GM10248 (cell line): ENCODE measurements at places on chromosomes 5 and 9.
A peak's percentile ranks its signal among the peaks of the same experiment; 100 is the strongest.

DNA sequence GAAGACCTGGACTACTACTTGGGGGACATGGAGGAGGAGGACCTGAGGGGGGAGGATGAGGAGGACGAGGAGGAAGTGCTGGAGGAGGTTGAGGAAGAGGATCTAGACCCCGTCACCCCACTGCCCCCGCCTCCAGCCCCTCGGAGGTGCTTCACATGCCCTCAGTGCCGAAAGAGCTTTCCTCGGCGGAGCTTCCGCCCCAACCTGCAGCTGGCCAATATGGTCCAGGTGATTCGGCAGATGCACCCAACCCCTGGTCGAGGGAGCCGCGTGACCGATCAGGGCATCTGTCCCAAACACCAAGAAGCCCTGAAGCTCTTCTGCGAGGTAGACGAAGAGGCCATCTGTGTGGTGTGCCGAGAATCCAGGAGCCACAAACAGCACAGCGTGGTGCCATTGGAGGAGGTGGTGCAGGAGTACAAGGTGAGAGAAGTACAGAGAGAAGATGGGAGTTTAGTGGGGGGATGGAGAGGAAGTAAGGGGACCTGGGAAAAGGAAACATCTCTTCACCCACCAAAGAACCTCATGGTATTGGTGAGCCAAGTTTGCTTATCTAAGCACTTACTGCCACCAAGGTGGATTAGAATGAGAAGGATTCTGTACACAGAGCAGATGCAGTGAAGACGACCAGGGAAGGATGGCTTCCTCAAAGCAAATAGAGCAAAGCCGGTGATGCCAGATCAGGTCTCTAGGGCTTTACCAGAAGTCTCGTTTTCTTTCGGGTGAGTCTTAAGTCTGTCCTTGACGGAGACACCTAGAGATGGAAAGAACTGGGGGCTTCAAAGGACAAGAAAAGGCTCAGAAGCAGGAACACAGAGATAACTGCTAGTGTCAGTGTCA lies 1.5 kb downstream of the TRIM41 start:
- DNase-seq: no peak

DNA sequence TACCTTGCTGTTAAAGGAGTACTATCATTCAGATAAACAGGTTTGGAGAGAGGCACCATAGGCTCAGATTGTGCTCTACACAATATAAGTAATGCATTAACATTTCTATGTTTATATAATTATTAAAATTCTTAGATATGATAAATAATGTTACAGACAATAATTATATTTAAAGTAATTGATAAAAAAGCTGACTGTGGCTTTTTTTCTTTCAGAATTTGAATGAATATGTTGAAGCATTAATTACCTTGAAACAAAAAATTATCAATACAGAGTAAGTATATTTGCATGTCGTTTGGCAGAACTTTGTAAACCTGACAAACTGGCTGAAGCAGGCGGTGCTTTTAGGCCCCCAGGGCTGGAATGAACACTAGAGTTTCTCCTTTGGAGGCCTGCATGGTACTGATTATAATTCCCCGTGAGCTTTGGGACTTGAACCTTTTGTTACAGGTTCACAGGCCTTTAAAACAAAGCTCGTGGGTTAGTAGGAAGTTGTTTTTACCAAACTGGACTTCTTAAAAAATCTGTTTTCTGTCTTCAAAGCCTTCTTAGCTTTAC lies 13.8 kb downstream of the ICE1 start:
- DNase-seq: no peak

DNA sequence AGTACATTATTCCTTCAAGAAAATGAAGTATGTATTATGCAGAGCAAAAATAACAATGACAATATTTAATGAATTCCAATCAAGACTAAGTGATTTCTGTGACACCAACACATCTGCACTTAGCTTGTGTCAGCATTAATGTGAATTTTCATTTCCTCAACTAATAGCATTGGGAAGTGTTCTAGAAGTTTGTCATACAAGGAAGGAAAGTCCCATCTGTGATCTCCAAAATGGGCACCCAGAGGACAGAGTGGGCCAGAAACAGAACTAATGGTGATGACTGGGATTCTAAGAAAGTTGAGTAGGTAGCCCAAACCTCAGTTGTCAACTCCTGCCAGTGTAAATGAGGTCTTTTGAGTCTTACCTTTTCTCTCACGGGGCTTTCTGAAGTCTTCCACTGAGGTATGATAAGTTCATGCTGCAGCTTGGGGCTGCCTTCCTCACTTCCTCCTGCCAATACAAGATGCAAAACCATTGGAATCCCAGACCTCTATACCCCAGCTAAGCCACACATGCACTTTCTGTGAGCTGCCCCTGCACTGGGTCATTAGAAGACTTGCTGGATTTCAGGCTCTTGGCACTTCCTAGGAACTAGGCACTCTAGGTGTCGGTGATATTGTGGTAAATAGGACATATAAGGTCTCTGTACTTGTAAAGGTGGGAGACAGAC lies 4.9 kb downstream of the ADAM19 start:
- no peak for DNase-seq

- no peak for DNase-seq
Measured at GRCh38 chr9:30459156-30459555, 1925.3 kb upstream of the ACO1 start.

- DNase-seq: no peak
Measured at GRCh38 chr5:180129291-180130190, 58.0 kb upstream of the RNF130 start.

- DNase-seq: no peak
Measured at GRCh38 chr5:122753500-122753899, 21.4 kb upstream of the SNX2 start.

- DNase-seq: no peak
Measured at GRCh38 chr9:84609779-84610178, 59.8 kb upstream of the NTRK2 start.

DNA sequence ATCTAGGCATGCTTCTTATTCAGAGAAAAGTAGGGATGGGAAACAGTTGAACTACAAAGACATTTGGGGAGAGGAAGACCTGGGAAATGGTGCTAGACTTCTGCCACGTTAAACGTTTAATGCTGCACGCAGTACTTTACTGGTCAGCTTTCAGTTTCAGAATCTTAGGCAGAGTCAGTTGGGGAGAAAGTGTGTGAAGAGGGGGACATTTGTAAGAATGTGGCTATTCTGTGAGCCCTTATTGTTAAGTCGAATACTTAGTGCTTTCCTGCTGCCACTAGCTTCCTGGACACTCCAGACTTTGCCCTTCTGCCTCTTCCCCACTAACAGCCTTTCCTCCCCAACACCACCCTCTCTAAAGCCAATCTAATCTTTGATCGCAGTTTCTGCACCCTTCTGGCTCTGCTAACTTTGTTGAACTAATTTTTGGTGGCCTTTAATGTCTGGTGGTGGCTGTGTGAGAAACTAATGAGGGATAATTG lies 6.1 kb downstream of the CYSTM1 start:
- peak; percentile 32 for DNase-seq

DNA sequence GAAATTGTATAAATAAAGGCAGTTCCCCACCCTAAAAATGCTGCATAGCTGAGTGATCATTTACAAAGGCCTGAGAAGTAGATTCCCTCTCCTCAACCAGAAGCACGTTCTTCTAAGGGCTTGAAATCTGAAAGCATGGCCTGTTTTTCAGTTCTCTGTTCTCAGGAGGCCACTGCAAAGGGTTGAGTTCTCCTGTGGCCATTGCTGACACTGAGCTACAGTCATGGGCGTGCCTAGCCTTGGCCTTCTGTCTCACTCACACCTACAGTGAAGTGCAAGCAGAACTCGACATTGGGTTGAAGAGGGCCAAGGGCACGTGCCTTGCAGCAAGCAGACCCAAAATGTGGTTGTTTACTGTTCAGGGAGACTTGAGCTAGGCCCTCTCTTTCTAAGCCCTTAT lies 276.6 kb upstream of the VLDLR start:
- peak; percentile 20 for DNase-seq

- DNase-seq: no peak
Measured at GRCh38 chr5:157198277-157198986, 17.8 kb downstream of the ITK start.

GRCh38 chr5:170348137-170348633 lies 41.0 kb downstream of the KCNMB1 start:
- DNase-seq: no peak

GRCh38 chr5:44945743-44946142 lies 137.0 kb downstream of the MRPS30 start:
- no peak for DNase-seq

DNA sequence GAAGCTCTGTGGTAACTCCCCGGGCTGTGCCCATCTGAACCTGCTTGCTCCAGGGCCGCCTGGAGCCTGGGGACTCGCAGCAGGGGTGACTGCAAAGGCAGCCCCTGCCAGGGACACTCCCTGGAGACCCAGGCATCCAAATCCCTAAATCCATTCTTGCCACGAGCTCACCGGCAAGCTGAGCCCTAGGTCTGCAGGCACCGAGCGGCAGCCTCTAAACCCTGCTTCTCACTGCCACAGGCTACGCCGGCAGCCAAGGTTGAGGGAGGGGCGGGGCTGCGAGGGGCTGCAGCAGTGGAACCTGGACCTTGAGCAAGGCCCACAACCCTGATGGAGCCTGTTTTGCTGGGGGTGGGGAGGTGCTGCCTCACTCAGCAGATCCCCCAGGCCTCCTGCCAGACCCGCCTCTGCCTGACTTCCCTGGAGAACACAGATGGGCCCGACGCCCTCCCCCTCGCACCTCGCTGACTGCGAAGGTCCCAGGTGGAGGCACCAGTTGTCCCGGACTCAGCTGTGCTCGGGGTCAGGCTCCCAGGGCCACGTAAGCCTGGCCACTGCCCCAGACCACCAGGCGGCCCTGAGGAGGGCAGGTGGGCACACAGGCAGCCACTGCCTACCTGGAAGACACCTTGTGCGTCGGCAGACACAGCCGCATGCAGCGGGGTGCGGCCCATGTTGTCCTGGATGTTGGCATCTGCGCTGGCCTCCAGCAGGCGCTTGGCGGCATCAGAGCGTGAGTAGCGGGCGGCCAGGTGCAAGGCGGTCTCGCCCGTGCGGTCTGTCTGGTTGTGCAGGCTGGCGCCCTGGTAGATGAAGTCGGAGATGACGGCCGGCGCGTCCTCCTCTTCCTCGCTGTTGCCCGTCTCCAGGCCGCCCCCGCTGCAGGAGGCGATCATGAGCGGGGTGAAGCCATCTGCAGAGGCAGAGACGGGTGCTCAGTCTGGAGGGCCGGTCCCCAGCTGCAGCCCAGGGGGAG lies 17.4 kb upstream of the SEC16A start:
- DNase-seq: no peak

DNA sequence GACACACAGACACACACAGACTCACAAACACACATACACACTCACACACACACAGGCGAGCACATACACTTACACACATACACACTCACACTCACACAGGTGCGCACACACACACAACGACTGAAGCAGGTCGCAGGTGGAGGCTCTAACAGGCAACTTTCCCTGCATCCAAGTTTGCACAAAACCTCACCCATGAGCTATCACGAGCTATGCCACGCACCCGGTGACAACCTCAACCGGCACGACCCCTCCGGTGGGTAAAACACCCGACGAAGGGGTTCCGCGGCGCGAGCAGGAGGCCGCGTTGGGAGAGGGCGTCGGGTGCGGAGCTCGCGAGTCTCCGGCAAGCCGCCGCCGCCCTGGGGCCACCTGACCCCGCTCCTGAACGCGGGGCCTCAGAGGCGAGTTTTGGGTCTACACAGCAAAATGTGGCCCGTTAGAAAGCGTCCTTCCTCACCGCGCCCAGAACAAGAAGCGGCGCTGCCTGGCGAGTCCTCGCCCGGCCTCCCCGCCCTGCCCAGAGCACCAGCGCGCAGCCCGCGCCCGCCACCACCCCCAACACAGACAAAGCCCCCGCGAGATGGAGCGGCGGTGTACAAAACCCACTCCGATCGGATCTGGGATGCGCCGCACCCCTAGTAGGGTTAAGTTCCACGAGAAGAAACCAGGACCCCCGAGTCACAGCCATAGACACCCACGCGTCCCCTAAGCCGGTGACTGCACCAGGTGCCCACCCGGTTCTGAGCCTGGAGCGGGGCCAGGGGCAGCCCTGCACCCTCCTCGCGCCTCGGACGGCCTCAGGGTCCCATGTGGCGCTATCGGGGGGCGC lies 665 bp downstream of the SLC6A3 start:
- DNase-seq: no peak

DNA sequence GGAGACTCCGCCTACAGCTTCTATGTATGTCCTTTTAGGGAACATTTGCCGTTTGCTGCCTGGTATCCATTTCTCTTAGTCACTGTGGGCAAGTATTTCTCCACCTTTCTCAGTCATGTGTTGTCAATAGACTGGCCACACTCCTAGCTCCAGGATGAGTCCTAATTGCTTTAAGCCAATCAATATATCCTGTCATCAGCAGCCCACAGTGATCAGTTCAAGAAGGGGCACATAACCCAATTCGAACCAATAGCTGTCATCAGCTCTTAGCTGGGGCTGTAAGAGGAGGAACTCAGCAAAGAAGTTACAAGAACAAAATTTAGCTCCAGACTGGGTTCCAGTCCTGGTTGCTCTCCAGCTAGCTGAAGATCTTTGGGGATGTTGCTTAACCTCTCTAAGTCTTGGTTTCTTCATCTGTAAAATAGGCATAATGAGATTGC lies 70.7 kb upstream of the MAN2A1 start:
- no peak for DNase-seq

- DNase-seq: no peak
Measured at GRCh38 chr9:101791533-101791932, 53.1 kb upstream of the GRIN3A start.

- no peak for DNase-seq
Measured at GRCh38 chr5:61737301-61737963, 405.4 kb downstream of the ZSWIM6 start.

DNA sequence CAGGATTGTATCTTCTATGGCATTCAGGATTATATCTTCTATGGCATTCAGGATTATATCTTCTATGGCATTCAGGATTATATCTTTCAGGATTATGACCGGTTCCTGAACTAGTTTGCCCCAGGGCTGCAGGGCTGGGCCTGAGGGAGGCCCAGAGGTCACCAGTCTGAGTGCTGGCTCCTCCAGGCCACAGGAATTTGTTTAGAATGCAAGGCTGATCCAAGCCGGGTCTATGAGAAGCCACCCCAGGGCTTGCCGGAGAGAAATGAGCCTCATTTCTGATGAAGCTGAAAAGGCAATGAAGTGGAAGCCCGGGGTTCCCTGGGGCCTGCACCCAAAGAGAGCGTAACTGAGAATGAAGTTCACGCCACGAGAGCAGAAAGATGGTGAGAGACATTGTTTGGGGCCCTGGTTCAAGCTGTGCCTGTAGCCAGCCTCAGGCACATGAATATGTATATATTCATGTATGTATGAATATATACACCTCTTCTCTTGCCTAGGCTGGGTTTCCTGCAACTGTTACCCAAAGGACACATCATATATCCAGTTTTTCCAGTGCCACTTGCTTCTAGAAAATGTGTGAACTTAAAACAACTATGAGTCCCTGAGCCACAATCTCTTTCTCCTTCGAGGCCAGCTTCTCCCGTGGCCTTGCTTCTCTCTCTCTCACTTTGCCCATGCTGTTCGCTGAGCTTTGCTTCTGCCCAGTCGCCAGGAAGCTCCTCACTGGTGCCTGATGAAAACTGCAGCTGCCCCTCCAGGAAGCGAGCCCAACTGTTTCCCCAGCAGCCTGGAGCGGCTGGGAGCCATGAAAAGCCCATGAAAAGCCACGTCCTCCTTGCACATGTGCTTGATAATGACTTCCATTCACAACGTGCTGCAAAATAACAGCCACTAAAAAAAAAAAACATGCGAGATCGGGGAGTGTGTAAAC lies 62.3 kb downstream of the GTF3C4 start:
- no peak for DNase-seq

- no peak for DNase-seq
Measured at GRCh38 chr9:22395687-22396141, 50.9 kb upstream of the DMRTA1 start.

- peak; percentile 65 for DNase-seq
Measured at GRCh38 chr5:172640822-172641358, at the start of gene NEURL1B. Gene NEURL1B (plus strand): TSS chr5:172641263. CDS start chr5:172641407, 144 bp downstream.

GRCh38 chr5:139517683-139518564 lies 35.4 kb upstream of the STING1 start:
- peak; percentile 95 for DNase-seq
